ENCODE measurements at places on chromosomes 12 and 14.

- no peak for DNase-seq
These were observed at the start of gene WSCD2 for GRCh38 chr12:108129017-108129812. WSCD2 (plus strand) TSS chr12:108129288; CDS start chr12:108195833, 66,545 bp downstream.

DNA sequence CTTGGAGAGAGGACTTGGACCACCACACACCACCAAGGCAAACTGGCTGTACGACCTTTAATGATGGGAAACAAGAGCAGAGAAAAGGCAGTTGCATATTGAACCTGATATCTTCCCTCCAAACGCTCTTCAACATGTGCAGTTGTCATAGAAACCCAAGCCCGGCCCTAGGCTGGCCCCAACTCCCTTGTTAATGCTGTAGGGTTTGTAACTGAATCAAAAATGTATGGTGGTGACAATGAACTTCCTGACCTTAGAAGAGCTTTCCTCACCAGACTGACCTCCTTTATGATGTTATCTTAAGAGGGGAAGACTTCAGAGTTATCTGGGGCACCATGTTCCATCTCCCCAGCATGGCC is 12.3 kb downstream of the APOLD1 start:
- no peak for DNase-seq

- DNase-seq, result no peak
These were observed 8.0 kb upstream of the TMEM119 start for GRCh38 chr12:108605690-108606406.

DNA sequence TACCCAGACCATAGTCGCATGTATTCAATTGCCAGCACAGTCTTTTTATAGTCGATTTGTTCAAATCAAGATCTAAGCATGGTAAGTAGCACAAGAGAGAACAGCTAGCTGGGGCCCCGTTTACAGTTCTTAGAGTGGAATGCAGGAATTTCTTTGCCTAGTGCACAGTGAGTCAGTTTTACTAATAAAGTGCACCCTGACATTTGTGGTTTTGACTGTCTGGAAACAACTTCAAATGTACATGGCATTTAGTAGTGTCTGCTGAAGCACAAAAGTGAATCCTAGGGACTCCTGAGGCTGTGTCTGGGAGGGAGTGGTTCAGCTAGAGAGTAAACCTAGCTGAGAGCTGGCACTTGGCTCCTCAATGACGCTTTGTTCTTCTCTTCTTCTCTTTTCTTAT is 64.9 kb downstream of the TMX1 start:
- peak; percentile 90 for DNase-seq

- no peak for DNase-seq
These were observed 2.3 kb downstream of the OAS2 start for GRCh38 chr12:112980491-112981158.

DNA sequence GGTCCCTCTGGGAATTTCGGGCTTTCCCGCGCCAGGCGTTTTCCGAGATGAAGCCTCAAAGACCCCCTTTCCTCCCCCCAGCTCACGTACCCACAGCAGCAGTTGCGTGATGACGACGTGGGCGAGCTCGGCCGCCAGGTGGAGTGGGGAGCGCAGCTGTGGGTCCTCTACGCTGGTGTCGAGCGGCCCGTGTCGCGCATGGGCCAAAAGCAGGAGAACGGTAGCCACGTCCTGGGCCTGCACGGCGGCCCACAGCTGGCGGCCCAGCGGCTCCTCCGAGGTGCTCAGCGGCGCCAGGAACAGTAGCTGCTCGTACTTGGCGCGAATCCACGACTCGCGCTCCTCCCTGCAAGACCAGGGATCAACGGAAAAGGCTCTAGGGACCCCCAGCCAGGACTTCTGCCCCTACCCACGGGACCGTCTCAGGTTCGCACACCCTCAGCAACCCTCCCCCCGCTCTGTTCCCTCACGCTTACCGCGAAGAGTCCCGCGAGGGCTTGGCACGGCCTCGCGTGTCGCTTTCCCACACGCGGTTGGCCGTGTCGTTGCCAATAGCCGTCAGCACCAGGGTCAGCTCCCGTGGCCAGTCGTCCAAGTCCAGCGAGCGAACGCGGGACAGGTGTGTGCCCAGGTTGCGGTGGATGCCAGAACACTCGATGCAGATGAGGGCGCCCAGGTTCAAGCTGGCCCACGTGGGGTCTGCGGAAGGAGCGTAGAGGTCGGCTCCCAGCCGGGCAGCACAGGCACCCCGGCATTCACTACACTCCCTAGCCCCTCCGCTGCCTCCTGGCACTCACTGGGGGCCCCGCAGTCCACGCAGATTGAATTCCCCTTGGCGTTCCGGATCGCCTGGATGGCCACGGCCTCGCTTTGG is 11.4 kb downstream of the AGAP2 start:
- DNase-seq, result peak; percentile 33

- DNase-seq, result peak; percentile 75
These were observed 194.8 kb downstream of the CAPZA3 start for GRCh38 chr12:18932715-18933114.

- DNase-seq, result no peak
These were observed 240.6 kb downstream of the CPNE8 start for GRCh38 chr12:38664661-38665269.

All from fibroblast of lung (primary cell).